ENCODE measurements at places on chromosomes 7 and 10. TPM values are rescaled to one million over a fixed set of nuclear protein-coding genes. Genes with fewer than 3 reads are reported as not detected.

DNA sequence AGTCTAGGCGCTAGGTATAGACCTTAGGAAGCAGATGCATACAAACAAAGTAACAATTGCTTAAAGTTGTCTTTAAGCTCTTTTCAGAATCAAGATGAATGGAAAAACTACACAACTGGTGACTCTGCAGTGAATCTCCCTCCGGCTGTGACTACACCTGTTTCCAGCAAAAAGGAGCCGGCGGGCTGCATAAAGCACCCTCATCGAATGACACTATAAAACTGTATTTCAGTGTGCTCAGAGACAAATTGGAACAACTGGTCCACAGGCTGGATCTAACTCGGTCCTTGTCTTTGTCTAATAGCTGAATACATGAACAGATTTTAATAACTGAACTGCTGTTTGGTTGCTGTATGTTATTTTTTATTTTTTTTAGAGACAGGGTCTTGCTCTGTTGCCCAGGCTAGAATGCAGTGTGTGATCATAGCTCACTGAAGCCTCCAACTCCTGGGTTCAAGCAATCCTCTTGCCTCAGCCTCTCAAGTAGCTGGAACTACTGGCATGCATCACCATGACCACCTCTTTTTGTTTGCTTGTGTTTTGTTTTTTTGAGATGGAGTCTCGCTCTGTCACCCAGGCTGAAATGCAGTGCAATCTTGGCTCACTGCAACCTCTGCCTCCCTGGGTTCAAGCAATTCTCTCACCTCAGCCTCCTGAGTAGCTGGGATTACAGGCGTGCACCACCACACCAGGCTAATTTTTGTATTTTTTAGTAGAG, 64.2 kb upstream of the SVIL start:
- H3K27ac ChIP-seq = peak overlapping the region; percentile 35
- H3K4me3 ChIP-seq = no peak overlapping the region
- peaks cover 14% of the 10 kb centered on the region for H3K36me3 ChIP-seq
- no peaks in the 10 kb centered on the region for H3K4me1 ChIP-seq

The LRRC17 gene
- polyA plus RNA-seq = 138 TPM

The LCOR gene
- 2.6 TPM for polyA plus RNA-seq

GRCh38 chr7:12716134-12716681, 28.8 kb downstream of the ARL4A start:
- H3K4me3 ChIP-seq = no peak overlapping the region
- no peaks in the 10 kb centered on the region for H3K36me3 ChIP-seq
- DNase-seq = no peak
- H3K4me1 ChIP-seq = peaks cover 16% of the 10 kb centered on the region

- H3K27me3 ChIP-seq = peaks cover 16% of the 10 kb centered on the region
- H3K4me3 ChIP-seq = no peak overlapping the region
- no peak overlapping the region for H3K27ac ChIP-seq
- DNase-seq = no peak
These were observed 16.8 kb upstream of the RAMP3 start for GRCh38 chr7:45140827-45141226.

The C10orf53 gene
- polyA plus RNA-seq = not detected

The SMKR1 gene
- 5.8 TPM for polyA plus RNA-seq

GRCh38 chr7:82945480-82945879, 217.2 kb downstream of the PCLO start:
- no peak for DNase-seq
- no peaks in the 10 kb centered on the region for H3K36me3 ChIP-seq
- H3K4me1 ChIP-seq = no peaks in the 10 kb centered on the region

The IKZF1 gene
- polyA plus RNA-seq = not detected

DNA sequence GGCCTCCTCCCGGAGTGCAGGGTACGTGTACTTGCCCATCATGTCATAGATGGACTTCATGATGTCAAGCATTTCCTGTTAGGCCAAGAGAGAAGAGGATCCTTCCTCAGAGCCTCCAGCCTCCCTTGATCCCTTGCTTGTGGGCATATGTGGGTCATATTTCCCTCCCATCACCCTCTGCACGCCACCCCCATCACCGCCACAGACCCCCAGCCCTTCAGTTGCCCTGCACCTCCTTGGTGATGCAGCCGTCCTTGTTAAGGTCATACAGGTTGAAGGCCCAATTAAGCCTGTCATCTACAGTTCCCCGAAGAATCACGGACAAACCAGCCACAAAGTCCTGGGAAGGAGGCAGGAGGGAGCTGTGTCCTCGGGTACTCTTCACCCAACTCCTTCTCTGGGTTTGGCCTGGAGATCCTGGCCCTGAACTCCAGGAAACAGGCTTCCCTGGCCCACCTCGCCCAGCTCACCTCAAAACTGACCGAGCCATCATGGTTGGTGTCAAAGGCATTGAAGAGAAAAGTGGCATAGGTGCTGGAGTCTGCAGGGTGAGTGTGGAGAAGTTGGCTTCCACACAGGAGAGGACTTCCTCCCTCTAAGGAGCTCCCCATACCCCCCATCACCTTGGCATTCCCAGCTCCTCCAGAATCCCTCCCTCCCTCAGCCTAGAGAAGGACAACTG, 9.8 kb upstream of the OGA start:
- H3K4me1 ChIP-seq = peaks cover 31% of the 10 kb centered on the region
- DNase-seq = no peak
- no peaks in the 10 kb centered on the region for H3K36me3 ChIP-seq
- no peak overlapping the region for H3K4me3 ChIP-seq
- no peaks in the 10 kb centered on the region for H3K27me3 ChIP-seq
- no peak overlapping the region for H3K27ac ChIP-seq

The HNRNPH3 gene
- 73.0 TPM for polyA plus RNA-seq

The FZD1 gene
- 3.3 TPM for polyA plus RNA-seq

GRCh38 chr10:104123397-104123796, 1.4 kb downstream of the SFR1 start:
- no peak overlapping the region for H3K4me3 ChIP-seq
- DNase-seq = peak; percentile 4
- H3K27ac ChIP-seq = no peak overlapping the region
- no peaks in the 10 kb centered on the region for H3K27me3 ChIP-seq

The ANKRD61 gene
- polyA plus RNA-seq = 0.50 TPM

DNA sequence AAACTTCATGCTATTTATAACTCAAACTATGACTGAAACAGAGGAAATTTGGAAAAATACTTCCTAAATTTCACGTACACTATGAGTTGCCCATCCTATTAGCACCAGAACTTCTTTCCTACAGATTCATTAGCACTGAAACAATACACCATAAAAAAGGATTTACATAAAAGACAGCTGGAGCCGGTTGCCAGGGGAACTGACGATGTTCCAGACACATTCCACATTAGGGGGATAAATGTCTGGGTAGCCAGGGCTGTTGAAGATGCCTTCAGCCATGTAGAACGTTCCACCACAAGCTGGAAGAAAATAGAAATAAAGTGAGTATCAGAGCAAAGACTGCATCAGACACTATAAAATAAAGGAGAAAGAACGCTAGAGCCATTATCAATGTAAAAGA, 129.8 kb upstream of the RSU1 start:
- no peaks in the 10 kb centered on the region for H3K36me3 ChIP-seq
- H3K27ac ChIP-seq = no peak overlapping the region
- DNase-seq = no peak
- peaks cover 19% of the 10 kb centered on the region for H3K4me1 ChIP-seq

- H3K4me3 ChIP-seq = no peak overlapping the region
- peaks cover 16% of the 10 kb centered on the region for H3K36me3 ChIP-seq
- H3K27ac ChIP-seq = no peak overlapping the region
- DNase-seq = no peak
- no peaks in the 10 kb centered on the region for H3K27me3 ChIP-seq
- H3K4me1 ChIP-seq = no peaks in the 10 kb centered on the region
These were observed 445.1 kb downstream of the PLXNA4 start for GRCh38 chr7:132131196-132131595.

The MTERF1 gene
- polyA plus RNA-seq = 6.1 TPM

GRCh38 chr10:34814913-34815184, 247 bp downstream of the PARD3 start:
- peak overlapping the region; percentile 85 for H3K4me3 ChIP-seq
- H3K27ac ChIP-seq = peak overlapping the region; percentile 64
- H3K4me1 ChIP-seq = peaks cover 28% of the 10 kb centered on the region
- H3K36me3 ChIP-seq = no peaks in the 10 kb centered on the region
- H3K27me3 ChIP-seq = no peaks in the 10 kb centered on the region

The SYNPO2L gene
- 0.05 TPM for polyA plus RNA-seq

GRCh38 chr7:81657551-81657950, 112.3 kb downstream of the HGF start:
- no peaks in the 10 kb centered on the region for H3K27me3 ChIP-seq
- H3K4me3 ChIP-seq = no peak overlapping the region
- peaks cover 4% of the 10 kb centered on the region for H3K36me3 ChIP-seq
- no peak for DNase-seq
- H3K4me1 ChIP-seq = no peaks in the 10 kb centered on the region

Data from SK-N-SH (cell line).